Activated T-cell treated with anti-CD3 and anti-CD28 coated beads, Interleukin-2, amount 50 U/mL, for 4 hours (primary cell): ENCODE measurements at places on chromosomes 1 and 21. TPM values are rescaled to one million over a fixed set of nuclear protein-coding genes. Genes with fewer than 3 reads are reported as not detected.

RHEX gene
- total RNA-seq: not detected

SYTL1 gene
- total RNA-seq: 5.9 TPM

IBA57 gene
- total RNA-seq: 14.5 TPM

CSDE1 gene
- 486 TPM for total RNA-seq

MAD2L2 gene
- total RNA-seq: 67.1 TPM

SIM2 gene
- not detected for total RNA-seq

SRRM1 gene
- 215 TPM for total RNA-seq

HSD11B1 gene
- total RNA-seq: 2.6 TPM

GPR153 gene
- 0.51 TPM for total RNA-seq

KCNQ4 gene
- 0.56 TPM for total RNA-seq

TRIM17 gene
- total RNA-seq: 0.66 TPM

COL24A1 gene
- not detected for total RNA-seq

BATF3 gene
- 75.8 TPM for total RNA-seq

PTPRU gene
- 0.78 TPM for total RNA-seq

SLC35F3 gene
- 1.7 TPM for total RNA-seq

TMEM125 gene
- not detected for total RNA-seq

ALX3 gene
- total RNA-seq: not detected

OR6K3 gene
- not detected for total RNA-seq

TSPEAR gene
- not detected for total RNA-seq

KANK4 gene
- not detected for total RNA-seq

MTARC1 gene
- 0.27 TPM for total RNA-seq

CCDC24 gene
- total RNA-seq: 1.8 TPM

SFPQ gene
- total RNA-seq: 466 TPM

G0S2 gene
- total RNA-seq: 39.0 TPM

SEC16B gene
- not detected for total RNA-seq

PIK3R3 gene
- total RNA-seq: 1.7 TPM

CHIA gene
- total RNA-seq: not detected

SPRR4 gene
- total RNA-seq: not detected

PKLR gene
- not detected for total RNA-seq

OTUD3 gene
- 6.1 TPM for total RNA-seq

DMRTA2 gene
- not detected for total RNA-seq

AXDND1 gene
- total RNA-seq: 0.65 TPM

HDGF gene
- total RNA-seq: 230 TPM

FAM163A gene
- total RNA-seq: not detected

LPAR3 gene
- total RNA-seq: 0.18 TPM

DCLRE1B gene
- total RNA-seq: 22.0 TPM

CAMSAP2 gene
- total RNA-seq: 3.2 TPM

SNRNP40 gene
- total RNA-seq: 133 TPM

FLG gene
- total RNA-seq: not detected

KRTAP10-12 gene
- not detected for total RNA-seq

FAM89A gene
- 18.9 TPM for total RNA-seq

AMY1A gene
- total RNA-seq: not detected

RNU5D-1 gene
- total RNA-seq: not detected

PROK1 gene
- total RNA-seq: not detected

LEFTY2 gene
- total RNA-seq: not detected

PSRC1 gene
- 0.37 TPM for total RNA-seq

IL12RB2 gene
- total RNA-seq: 81.2 TPM

SPRR2E gene
- total RNA-seq: not detected

CD1C gene
- 0.61 TPM for total RNA-seq

C8A gene
- not detected for total RNA-seq

LRIF1 gene
- 7.5 TPM for total RNA-seq

KLHL12 gene
- 32.5 TPM for total RNA-seq

DVL1 gene
- total RNA-seq: 70.7 TPM

FABP3 gene
- total RNA-seq: not detected

GBP2 gene
- 267 TPM for total RNA-seq

RPE65 gene
- total RNA-seq: not detected

NFASC gene
- 0.13 TPM for total RNA-seq

NBPF4 gene
- not detected for total RNA-seq

WNT3A gene
- not detected for total RNA-seq
